ENCODE measurements at places on chromosomes 3 and 15.
A peak's percentile ranks its signal among the peaks of the same experiment; 100 is the strongest.

GRCh38 chr3:48034000-48034516, 17.8 kb upstream of the MAP4 start:
- peak; percentile 89 for DNase-seq

GRCh38 chr3:53754325-53754724, 91.9 kb downstream of the CHDH start:
- DNase-seq, result no peak

DNA sequence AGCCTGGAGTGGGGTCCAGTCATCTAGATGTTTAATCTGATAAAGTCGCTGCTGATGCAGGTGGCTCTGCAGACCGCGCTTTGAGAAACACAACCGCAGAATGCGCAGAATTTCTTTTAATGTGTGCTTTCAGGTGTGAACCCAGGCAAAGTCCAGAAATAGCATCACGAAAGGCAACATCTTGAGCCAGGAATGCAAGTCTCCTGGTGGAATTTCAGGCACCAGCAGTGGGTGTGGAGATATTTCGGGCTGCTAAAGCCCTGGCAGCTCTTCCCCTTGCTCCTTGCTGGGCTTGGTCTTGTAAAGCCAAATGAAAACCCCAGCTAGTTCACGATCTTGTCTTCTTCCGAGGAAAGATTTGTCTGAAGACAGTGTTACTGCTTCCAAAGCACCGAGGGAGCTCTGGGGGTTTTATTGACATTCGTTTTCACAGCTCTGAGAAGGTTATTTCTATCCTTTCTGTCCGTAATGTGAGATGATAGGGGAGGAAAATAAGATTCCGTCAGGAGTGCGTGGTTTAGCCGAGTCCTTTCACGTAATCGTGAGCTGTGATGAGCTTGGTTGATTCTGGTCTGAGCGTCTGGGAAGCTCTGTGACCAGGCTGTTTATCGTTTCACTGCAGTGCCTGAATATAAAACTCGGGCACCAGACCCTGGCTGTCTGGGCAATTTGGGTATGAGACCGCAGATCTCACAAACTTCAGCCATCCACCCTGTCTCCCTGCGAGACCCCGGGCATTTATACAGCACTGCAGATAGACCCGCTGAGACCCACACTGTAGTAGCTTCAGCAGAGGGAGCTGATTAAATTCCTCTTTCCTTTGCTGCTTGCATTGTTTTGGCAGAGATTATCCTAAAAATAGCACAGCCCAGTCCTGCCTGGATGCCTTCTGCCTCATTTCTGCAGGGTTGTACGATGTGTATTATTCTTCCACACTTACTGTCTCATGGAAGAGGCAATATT, 67.0 kb upstream of the SLC25A26 start:
- no peak for DNase-seq

DNA sequence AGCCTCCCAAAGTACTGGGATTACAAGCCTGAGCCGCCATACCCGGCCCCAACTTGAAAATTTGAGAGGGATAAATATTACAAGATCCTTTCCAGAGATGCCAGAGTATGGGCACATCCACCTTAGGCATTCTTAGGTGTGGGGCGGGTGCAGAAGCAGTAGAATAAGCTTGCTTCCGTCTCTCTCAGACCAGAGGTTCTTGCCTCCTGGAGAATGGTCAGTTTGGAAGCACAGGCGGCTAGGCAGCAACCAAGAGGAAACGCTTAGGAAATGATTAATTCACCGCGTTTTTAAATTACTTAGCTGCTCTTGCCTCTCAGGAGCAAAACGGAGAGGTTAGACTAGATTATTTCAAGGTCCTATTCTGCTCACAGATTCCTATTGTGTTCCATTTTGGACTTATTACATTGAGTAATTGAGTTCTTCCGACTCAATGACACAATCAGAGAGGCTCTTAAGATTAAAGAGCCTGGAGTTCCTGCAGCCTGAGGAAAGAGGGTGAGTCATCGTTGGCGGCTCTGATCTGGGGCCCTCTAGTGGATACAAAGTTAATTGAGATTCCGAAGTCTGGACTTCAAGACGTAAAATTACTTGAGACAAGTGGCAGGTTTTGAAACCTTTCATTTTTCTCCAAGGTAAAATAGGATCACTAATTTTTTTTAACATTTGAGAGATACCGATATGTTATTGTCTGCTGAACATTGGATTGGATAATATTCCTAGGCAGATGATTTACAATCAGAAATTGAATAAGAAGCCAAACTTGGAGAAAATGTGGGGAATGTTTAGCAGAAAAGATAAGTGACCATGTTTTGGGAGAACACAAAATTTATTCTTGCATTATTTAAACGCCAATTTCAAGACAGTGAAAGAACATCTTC, 5.8 kb upstream of the TOPAZ1 start:
- DNase-seq, result peak; percentile 87

- no peak for DNase-seq
Observed at GRCh38 chr15:80934761-80935221, 54.8 kb downstream of the MESD start.
